ENCODE measurements at places on chromosomes 2 and 18.
A peak's percentile ranks its signal among the peaks of the same experiment; 100 is the strongest.

DNA sequence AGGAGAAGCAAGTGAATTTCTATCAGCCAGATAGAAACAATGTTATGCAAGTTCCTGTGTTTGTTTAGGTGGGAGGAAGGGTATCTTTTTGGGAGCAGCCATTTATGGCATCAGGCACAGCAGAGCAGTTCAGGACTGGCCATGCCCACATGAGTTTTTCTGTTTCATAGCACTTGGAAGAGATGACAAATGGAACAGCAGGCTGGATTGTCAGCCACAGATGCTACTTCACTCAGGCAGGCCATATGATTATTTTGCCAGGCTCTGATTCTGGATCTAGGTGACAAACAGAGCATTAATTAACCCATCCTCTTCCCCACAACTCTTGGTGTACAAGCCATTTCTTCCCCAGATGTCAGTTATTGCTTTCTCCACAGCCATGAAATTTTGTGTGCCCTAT, 63.8 kb downstream of the GALNT13 start:
- H3K36me3 ChIP-seq: no peaks in the 10 kb centered on the region
- H3K27ac ChIP-seq: no peak overlapping the region
- no peaks in the 10 kb centered on the region for H3K27me3 ChIP-seq
- no peak overlapping the region for H3K4me3 ChIP-seq

GRCh38 chr18:72013427-72013850, 530.7 kb downstream of the CBLN2 start:
- H3K4me1 ChIP-seq: no peaks in the 10 kb centered on the region
- DNase-seq: no peak
- no peaks in the 10 kb centered on the region for H3K36me3 ChIP-seq
- H3K27me3 ChIP-seq: no peaks in the 10 kb centered on the region

DNA sequence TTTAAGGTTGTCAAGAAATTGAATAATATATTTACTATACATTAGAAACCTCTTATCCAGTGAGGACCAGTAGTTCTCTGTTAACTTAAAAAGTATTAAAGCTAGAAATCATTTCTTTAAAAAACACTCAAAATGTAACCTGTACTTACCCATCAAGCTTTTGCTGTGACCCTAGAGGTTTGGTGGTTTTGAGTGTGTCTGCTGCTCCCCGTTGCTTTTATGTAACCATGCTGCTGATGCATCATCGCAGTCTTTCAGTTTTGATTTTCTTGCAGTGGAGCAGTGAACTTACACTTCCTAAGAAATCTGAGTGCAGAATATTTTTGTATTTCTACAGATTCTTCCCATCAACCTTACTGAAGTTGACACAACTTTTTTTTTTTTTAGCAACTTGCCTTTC, 34.2 kb downstream of the MRPS9 start:
- no peak overlapping the region for H3K4me3 ChIP-seq
- H3K27ac ChIP-seq: no peak overlapping the region
- H3K27me3 ChIP-seq: no peaks in the 10 kb centered on the region
- no peaks in the 10 kb centered on the region for H3K4me1 ChIP-seq
- no peak for DNase-seq
- peaks cover 8% of the 10 kb centered on the region for H3K36me3 ChIP-seq

DNA sequence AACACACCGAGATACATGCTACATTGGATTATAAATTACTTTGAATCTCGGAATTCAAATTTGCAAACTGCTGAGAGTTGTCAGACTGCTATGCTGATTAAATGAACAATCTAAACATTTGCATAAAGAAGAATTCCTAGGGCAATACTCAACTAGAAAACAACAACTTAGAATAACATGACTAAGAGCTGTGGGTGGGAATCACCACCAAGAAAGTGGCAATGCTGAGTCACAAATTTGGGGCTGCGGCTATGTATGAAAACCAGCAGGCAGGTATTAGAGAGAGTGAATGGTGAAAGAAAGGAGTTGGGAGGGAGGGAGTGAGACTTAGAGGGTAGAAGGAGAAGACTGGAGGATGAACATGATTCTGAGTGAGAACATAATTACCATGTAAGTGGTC, 559.5 kb downstream of the PIK3C3 start:
- H3K36me3 ChIP-seq: no peaks in the 10 kb centered on the region
- no peak overlapping the region for H3K4me3 ChIP-seq
- DNase-seq: no peak
- no peaks in the 10 kb centered on the region for H3K4me1 ChIP-seq
- H3K27me3 ChIP-seq: no peaks in the 10 kb centered on the region

- peaks cover 8% of the 10 kb centered on the region for H3K27me3 ChIP-seq
- no peaks in the 10 kb centered on the region for H3K4me1 ChIP-seq
- H3K27ac ChIP-seq: no peak overlapping the region
- H3K36me3 ChIP-seq: no peaks in the 10 kb centered on the region
Observed at GRCh38 chr2:100810603-100811145, 9.3 kb upstream of the NPAS2 start.

DNA sequence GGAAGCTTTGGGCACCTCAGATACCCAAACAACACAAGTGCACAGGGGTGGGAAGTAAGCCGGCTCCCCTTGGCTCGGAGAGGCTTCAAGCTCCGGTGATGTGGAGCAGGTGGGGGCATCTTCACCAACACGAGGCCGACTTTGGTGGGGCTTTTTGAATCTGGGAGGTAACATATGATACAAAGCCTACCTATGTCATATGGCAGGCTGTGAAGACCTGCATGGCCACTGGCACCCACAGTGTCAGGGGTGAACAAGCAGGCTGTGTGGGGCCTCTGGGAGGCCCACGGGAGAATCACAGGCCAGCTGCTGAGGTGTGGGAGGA, 109.0 kb downstream of the EIPR1 start:
- H3K27ac ChIP-seq: no peak overlapping the region
- DNase-seq: no peak
- H3K4me3 ChIP-seq: no peak overlapping the region
- H3K4me1 ChIP-seq: no peaks in the 10 kb centered on the region
- H3K27me3 ChIP-seq: no peaks in the 10 kb centered on the region
- peaks cover 14% of the 10 kb centered on the region for H3K36me3 ChIP-seq

- H3K36me3 ChIP-seq: no peaks in the 10 kb centered on the region
- DNase-seq: no peak
- H3K27ac ChIP-seq: no peak overlapping the region
- H3K4me1 ChIP-seq: no peaks in the 10 kb centered on the region
Observed at GRCh38 chr2:128389388-128390086, 70.9 kb upstream of the HS6ST1 start.

DNA sequence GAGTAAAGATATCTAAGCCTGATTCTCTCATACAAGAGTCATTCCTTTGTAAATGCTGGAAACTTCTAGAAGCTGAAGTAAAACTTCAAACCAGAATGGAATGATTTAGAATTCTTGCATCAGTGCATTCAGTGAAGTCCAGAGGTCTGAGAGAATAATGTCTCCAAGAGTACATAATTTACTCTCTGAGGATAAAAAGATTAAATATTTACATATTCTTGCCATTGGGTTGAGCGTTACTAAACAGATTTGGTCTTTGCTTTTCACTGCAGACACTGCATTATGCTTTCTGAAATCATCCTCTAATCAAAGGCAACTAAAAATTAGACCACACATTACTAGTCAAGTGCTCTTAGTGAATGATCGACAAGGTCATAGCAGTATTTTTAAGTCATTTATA, 26.5 kb upstream of the KANSL1L start:
- peaks cover 5% of the 10 kb centered on the region for H3K4me1 ChIP-seq
- DNase-seq: no peak
- H3K36me3 ChIP-seq: no peaks in the 10 kb centered on the region
- no peak overlapping the region for H3K4me3 ChIP-seq
- no peak overlapping the region for H3K27ac ChIP-seq

DNA sequence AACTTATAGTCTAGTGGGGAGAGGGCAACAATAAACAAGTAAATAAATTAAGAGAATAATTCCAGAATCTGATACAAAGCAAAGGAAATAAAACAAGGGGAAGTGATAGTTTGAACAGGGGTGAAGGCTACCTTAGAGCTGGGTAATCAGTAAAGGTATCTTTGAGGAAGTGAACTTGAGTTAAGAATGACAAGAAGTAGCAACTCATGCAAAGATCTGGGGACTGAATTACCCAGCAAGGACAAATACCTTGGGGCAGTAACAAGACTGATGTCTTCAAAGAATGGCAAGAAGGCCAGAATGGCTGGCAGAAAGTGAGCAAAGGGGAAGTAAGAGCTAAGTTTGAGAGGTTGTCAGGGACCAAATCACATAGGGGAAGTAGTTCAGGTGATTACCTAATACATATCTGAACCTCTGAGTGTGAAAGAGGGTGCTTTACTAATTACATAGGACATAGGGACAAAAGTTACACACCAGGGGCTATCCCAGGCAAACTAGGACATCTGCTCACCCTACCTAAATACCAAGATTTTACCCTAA, 244.6 kb upstream of the HNRNPA3 start:
- no peaks in the 10 kb centered on the region for H3K4me1 ChIP-seq
- DNase-seq: peak; percentile 53
- H3K4me3 ChIP-seq: no peak overlapping the region
- H3K27ac ChIP-seq: no peak overlapping the region
- H3K27me3 ChIP-seq: no peaks in the 10 kb centered on the region

- peaks cover 13% of the 10 kb centered on the region for H3K36me3 ChIP-seq
- H3K27ac ChIP-seq: no peak overlapping the region
- no peak overlapping the region for H3K4me3 ChIP-seq
- H3K4me1 ChIP-seq: no peaks in the 10 kb centered on the region
- DNase-seq: no peak
Observed at GRCh38 chr2:232577841-232578240, 27.4 kb downstream of the EIF4E2 start.

- peaks cover 44% of the 10 kb centered on the region for H3K27me3 ChIP-seq
- no peaks in the 10 kb centered on the region for H3K36me3 ChIP-seq
- H3K4me1 ChIP-seq: peaks cover 38% of the 10 kb centered on the region
- H3K27ac ChIP-seq: no peak overlapping the region
- H3K4me3 ChIP-seq: no peak overlapping the region
- DNase-seq: no peak
Observed at GRCh38 chr2:226796840-226797288, 2.8 kb downstream of the IRS1 start.

- no peak for DNase-seq
- no peaks in the 10 kb centered on the region for H3K27me3 ChIP-seq
- no peak overlapping the region for H3K27ac ChIP-seq
- H3K36me3 ChIP-seq: peaks cover 16% of the 10 kb centered on the region
- H3K4me3 ChIP-seq: no peak overlapping the region
- no peaks in the 10 kb centered on the region for H3K4me1 ChIP-seq
Observed at GRCh38 chr2:27442920-27443282, 720 bp downstream of the KRTCAP3 start.

GRCh38 chr2:102615620-102616436, 3.5 kb upstream of the SLC9A2 start:
- H3K36me3 ChIP-seq: no peaks in the 10 kb centered on the region
- DNase-seq: peak; percentile 54
- no peak overlapping the region for H3K4me3 ChIP-seq
- H3K4me1 ChIP-seq: peaks cover 18% of the 10 kb centered on the region

DNA sequence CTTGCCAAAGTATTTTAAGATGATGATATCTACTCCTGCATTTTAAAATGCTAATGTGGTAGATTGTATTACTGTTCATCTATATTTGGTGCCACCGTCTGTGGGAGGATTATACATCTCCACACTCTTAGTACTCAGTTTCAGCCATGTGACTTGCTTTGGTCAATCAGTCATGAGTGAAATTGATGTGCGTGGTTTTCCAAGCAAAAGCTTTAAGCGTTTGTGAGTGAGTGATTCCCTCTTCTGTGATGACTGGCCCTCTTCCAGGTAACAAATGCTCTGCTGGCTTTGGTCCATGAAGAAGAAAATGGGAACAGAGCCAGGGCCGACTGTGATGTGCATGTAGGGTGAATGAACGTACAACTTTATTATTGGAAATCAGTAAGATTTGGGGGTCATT, 330.4 kb downstream of the LPIN1 start:
- DNase-seq: no peak
- no peak overlapping the region for H3K27ac ChIP-seq
- peaks cover 10% of the 10 kb centered on the region for H3K4me1 ChIP-seq
- H3K4me3 ChIP-seq: no peak overlapping the region

- no peak for DNase-seq
- no peak overlapping the region for H3K4me3 ChIP-seq
- H3K27me3 ChIP-seq: no peaks in the 10 kb centered on the region
Observed at GRCh38 chr2:152431370-152432098, 96.6 kb downstream of the FMNL2 start.

- H3K27ac ChIP-seq: no peak overlapping the region
- H3K4me3 ChIP-seq: no peak overlapping the region
- no peaks in the 10 kb centered on the region for H3K27me3 ChIP-seq
- no peak for DNase-seq
Observed at GRCh38 chr2:177612659-177613058, 220.1 kb downstream of the AGPS start.

DNA sequence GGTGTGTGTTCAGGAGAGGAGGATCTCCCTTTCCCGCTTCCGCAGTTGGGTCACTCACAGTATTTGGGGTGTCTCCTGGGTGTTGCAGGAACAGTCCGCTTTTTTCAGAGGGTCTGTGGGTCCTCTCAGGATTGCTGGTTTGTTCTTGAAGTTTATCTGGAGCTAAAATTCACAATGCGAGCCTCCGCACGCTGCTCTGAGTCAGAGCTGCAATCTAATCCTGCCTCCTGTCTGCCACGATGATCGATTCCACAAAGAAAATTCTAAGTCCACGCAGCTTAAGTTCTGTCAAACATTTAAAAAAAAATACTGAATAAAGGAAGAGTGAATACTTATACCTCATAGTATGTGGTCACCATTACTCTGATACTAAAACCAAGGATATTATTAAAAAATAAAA, 76.5 kb downstream of the RAD51AP2 start:
- H3K27me3 ChIP-seq: peaks cover 1% of the 10 kb centered on the region
- H3K4me1 ChIP-seq: no peaks in the 10 kb centered on the region
- no peak overlapping the region for H3K4me3 ChIP-seq
- H3K27ac ChIP-seq: no peak overlapping the region

DNA sequence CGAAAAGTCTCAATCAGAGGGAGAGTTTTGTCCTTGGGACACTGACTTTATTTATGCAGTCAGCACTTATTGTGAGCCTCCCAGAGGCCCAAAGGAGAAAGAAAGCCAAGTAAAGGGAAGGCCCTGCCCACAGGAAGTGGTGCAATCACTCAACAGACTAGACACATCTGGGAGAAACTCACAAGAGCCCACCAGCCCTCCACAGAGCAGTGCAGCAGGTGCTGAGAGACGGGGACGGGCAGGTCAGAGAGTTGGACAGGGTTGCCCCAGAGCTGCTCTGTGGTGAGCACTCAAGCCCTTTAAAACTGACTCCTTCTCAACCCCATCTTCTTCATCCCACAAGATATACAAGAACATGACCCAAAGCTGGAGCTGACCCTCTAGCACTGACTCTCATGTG, 96.0 kb downstream of the TFCP2L1 start:
- DNase-seq: no peak
- no peaks in the 10 kb centered on the region for H3K36me3 ChIP-seq
- H3K27me3 ChIP-seq: no peaks in the 10 kb centered on the region

GRCh38 chr18:69599377-69599776, 198.7 kb downstream of the DOK6 start:
- peaks cover 3% of the 10 kb centered on the region for H3K36me3 ChIP-seq
- H3K4me3 ChIP-seq: no peak overlapping the region
- H3K4me1 ChIP-seq: no peaks in the 10 kb centered on the region
- DNase-seq: no peak
- no peak overlapping the region for H3K27ac ChIP-seq

GRCh38 chr18:76495435-76496193, 572 bp upstream of the ZNF516 start:
- no peaks in the 10 kb centered on the region for H3K36me3 ChIP-seq
- H3K27ac ChIP-seq: no peak overlapping the region
- peak overlapping the region; percentile 82 for H3K4me3 ChIP-seq
- H3K27me3 ChIP-seq: no peaks in the 10 kb centered on the region
- H3K4me1 ChIP-seq: peaks cover 28% of the 10 kb centered on the region

Data from common myeloid progenitor, CD34-positive (primary cell).